ENCODE measurements at places on chromosomes 1 and 21.

DNA sequence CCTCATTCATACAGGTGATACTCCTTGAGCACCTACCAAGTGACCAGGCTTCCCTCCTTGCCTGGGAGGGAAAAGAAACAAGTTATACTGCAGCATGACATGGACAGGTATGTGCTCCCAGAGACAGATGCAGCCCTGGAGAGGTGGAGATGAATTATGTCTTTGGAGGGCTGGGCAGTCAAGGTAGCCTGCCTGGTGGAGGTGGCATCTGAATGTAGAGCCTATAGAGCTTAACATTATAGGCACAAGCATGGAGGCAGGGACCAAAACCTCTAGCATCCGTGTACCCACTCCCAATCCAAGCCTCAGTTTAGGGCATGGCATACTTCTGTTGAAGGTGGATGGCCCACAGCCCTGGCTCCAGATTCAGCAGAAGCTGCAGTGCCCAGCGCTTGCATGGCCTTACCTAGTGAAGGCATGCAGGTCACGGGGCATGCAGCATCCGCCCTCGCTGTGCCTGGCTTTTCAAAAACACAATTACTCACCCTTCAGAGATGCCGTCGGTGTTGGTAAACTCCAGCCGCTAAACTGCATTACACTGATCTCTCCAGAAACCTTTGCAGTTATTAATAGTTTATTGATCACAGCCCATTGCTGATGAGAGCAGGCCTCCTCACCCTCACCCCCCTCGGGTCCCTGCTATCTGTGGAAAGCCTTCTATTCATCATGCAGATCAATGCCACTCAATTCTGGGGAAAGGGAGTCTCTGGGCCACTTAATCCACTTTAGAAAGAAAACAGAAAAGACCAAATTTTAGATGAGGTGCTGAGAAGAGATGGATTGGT, 151.1 kb upstream of the KLHDC7A start:
- DNase-seq: no peak

GRCh38 chr1:14742181-14742980, 143.9 kb downstream of the KAZN start:
- no peak for DNase-seq

DNA sequence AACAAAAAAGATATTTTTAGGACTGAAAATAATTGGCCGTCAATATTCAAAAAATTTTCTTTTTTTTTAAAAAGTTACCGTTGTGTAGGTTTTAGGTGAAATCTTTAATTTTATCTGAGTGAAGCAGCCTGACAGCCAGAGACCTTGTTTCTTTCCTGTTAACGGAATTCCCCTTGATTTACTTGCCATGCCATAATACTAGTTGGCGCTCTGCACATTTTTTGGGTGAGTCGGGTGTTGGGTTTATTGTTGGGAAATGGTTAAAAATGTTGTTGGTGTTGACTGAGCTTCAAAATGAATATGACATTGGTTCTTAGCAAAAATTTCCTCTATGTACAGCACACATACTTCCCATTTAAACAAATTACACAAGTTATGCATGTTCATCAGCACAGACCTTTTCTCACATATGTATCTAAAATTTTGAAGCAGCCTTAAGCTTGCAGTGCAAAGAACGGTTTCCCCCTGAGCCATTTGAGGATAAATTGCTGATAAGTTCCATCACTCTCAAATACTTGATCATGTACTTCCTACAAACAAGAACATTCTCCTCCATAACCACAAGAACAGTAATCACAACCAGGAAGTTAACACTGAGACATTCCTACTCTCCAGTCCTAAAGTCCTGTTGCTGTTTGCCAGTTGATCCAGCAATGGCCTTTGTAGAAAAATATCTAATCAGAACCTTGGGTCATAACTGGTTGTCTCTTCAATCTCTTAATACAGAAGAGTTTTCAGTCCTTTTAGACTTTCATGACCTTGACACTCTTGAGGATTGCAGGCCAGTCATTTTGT, 34.2 kb downstream of the CAMTA1 start:
- DNase-seq: no peak

DNA sequence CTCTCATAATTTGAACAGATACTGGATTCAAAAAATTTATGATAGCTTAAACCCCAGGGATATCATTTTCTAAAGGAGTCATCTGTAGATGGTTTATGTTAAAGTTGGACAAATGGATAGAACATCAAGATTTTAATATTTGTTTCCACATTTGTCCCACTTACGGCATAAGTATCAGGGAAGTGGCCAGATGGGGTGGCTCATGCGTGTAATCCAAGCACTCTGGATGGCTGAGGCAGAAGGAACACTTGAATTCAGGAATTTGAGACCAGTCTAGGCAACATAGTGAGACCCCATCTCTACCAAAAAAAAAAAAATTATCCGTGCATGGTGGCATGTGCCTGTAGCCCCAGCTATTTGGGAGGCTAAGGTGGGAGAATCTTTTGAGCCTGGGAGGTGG, 229.1 kb downstream of the GPR52 start:
- no peak for DNase-seq

- no peak for DNase-seq
These were observed 277.0 kb upstream of the BRINP3 start for GRCh38 chr1:190754666-190755065.

GRCh38 chr21:39934895-39935294, 67.7 kb downstream of the PCP4 start:
- no peak for DNase-seq

GRCh38 chr1:222071387-222071786, 329.5 kb upstream of the DUSP10 start:
- DNase-seq: no peak

DNA sequence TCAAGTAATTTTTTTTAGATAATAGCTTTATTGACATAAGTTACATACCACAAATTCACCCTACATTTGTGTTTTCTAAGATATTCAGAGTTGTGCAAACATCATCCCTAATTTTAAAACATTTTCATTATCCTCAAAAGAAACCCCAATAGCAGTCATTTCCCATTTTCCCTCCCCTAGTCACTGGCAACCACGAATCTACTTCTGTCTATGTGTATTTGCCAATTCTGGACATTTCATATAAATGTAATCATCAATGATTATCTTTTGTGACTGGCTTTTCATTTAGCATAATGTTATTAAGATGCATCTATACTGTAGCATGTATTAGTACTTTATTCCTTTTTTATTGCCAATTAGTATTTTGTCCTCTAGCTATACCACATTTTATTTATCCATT, 88.8 kb upstream of the SLFNL1 start:
- DNase-seq: no peak

GRCh38 chr1:229557200-229557850, 1.2 kb downstream of the ABCB10 start:
- no peak for DNase-seq

DNA sequence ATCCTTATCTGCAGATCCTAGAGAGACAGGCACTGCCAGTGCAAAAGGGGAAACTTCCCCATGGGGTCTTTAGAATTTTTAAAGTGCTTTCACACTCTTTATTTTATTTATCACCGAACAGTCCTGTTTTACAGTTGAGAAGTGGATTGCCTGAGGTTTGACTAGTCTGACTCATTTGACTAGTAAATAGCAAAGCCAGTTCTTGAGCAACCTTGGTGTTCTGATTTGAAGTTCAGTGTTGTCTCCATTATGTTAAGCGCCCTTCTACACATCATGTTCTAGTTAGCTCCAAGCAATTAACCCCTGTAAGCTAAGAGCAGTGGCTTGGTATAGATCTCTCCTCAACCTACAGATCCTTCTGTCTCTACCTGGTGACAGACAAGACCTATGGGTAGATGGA, 262.9 kb downstream of the CACNA1E start:
- DNase-seq: no peak

DNA sequence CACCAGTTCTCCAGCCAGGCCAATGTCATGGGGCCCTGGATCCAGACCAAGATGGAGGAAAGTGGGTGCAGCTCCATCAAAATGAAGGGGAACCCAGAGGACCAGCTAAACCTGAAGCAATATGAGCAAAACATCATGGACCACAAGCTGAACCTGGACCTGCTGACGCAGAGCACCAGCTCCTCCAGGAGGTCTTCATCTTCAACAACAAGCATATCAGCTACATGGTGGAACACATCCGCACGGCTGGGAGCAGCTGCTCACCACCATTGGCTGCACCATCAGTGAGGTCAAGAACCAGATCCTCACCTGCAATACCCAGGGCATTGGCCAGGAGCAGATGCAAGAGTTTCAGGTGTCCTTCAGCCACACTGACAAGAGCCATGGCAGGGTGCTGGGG, 13.7 kb upstream of the EPHA10 start:
- DNase-seq: no peak

GRCh38 chr1:71667216-71667615, 586.4 kb upstream of the ZRANB2 start:
- DNase-seq: no peak

- DNase-seq: no peak
These were observed 87.7 kb upstream of the C1orf174 start for GRCh38 chr1:3987669-3988235.

DNA sequence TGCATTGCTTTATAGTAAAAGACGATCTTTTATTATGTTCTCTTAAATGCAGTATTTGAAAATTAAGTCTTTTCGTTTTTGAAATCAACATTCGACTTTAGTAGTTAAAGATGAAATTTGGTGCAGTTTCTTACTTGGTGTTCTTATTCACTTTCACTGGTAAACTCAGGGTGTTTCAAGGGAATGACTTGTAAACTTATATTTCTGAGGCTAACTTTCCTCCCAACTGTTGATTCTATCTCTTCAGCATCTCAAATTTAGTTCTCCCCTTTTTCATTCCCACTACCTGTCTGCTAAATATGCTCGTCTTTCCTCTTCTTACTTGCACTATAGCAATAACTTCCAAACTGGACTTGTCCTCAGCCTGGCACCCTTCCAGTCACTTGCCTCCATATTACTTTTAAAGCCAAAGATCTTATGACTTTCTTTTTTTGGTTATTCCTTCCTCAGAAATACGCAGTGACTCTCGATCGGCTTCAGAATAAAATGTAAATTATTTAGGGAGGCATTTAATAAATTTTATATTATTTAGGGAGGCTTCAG, 988 bp downstream of the SLC35A3 start:
- no peak for DNase-seq

GRCh38 chr1:152035539-152036266, 1.1 kb downstream of the S100A11 start:
- no peak for DNase-seq

- no peak for DNase-seq
These were observed 3.0 kb upstream of the C1orf159 start for GRCh38 chr1:1118876-1119220.

- DNase-seq: no peak
These were observed 160.9 kb upstream of the UBE2U start for GRCh38 chr1:64042331-64043100.

- DNase-seq: no peak
These were observed 31.5 kb downstream of the SNAP47 start for GRCh38 chr1:227766653-227767277.

GRCh38 chr1:36576551-36577110, 93.9 kb upstream of the CSF3R start:
- DNase-seq: no peak

DNA sequence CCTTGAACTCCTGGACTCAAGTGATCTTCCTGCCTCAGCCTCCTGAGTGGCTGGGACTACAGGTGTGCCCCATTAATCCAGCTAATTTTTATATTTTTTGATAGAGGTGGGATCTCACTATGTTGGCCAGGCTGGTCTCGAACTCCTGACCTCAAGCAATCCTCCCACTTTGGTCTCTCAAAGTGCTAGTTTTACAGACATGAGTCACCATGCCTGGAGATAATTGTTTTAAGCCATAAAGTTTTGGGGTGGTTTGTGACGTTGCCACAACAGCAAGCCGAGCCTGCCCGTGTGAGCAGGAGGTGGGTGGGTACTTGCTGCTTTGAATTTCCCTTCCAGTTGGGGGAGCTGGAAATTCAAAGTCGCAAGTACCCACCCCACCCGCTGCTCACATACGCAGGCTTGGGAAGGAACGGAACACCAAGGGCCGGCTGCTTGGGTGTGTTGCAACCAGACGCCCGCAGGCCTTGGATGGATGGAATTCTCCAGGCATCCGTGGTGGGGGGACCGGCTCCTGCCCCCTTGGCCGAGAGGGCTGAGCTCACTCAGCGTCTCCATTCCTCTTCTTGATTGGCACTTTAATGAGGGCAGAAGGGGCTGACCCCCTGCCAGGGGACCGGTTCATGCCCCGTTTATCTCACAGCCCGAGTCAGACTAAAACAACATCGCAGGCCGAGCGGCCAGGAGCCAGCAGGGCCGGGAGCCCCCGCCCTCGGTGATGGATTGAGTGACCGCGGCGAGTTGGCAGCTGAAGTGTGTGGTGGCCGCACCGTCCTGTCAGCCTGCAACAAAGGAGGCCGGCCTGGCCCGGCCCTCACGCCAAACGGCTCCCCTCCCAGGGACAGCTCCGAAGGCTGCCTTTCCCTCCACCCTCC, 78.1 kb downstream of the DHRS3 start:
- no peak for DNase-seq

GRCh38 chr21:18041012-18041411, 203.6 kb upstream of the CHODL start:
- no peak for DNase-seq

- DNase-seq: no peak
These were observed 5.8 kb downstream of the TCHH start for GRCh38 chr1:152109231-152109997.

DNA sequence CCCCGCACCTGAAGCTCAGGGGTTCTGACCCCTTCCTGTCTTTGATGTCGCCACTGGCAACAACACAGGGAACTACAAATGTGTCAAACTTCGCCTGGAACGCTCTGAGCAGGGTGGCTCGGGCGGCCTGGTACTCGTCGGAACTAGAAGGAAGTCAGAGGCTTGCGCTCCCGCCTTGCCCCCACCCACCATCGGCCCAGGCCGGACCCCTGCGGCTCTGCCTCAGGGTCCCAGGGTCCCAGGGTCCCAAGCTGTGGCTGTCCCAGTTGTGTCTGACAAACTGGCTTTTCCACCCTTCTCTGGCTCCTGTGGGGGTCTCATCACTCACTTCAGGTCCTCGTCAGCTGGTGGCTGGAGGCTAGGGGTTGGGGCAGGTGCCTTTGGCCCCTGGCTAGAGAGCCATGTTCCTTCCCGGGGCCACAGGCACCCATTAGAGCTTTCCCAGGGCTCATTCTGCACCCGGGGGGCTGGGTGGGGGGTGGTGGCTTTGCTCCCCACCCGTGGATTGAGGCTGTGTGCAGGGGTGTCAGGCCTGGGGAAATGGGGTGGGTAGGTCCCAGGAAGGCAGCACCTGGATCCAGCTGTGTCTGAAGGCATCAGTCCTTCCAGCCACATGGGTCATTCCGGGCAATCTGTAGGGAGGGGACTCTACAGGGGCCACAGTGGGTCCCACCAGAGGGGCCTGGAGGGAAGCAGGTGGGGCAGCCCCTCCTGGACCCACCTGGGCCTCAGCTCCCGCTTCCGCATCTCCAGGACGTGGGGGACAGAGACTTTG, 8.0 kb upstream of the TMEM52 start:
- no peak for DNase-seq

DNA sequence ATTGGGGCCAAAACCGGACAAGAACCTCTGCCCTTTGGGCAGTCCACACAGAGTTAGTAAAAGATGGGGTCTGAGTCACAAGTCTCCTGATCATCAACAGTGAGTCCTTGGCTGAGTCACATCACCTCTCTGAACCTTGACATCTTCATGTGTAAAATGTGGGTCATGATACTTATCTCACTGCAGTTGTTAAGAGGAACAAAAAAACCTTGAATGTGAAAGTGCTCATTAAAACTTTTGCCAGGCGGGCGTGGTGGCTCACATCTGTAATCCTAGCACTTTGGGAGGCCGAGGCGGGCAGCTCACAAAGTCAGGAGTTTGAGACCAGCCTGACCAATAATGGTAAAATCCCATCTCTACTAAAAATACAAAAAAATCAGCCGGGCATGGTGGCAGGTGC, 15.7 kb downstream of the S100A16 start:
- DNase-seq: no peak

GRCh38 chr1:244165021-244165420, 113.9 kb downstream of the ZBTB18 start:
- no peak for DNase-seq
